ENCODE measurements at places on chromosomes 1 and 21. TPM values are rescaled to one million over a fixed set of nuclear protein-coding genes. Genes with fewer than 3 reads are reported as not detected.
A peak's percentile ranks its signal among the peaks of the same experiment; 100 is the strongest.

The CLDN17 gene
- total RNA-seq: not detected

The AGT gene
- total RNA-seq: 1.5 TPM

The FAM151A gene
- total RNA-seq: not detected

The PROX1 gene
- under 0.01 TPM for total RNA-seq

The TTLL7 gene
- 15.3 TPM for total RNA-seq

- DNase-seq: peak; percentile 46
These were observed 172.9 kb downstream of the SDCCAG8 start for GRCh38 chr1:243428617-243429342.

GRCh38 chr1:157838966-157839365 lies 2.6 kb downstream of the CD5L start:
- DNase-seq: no peak

DNA sequence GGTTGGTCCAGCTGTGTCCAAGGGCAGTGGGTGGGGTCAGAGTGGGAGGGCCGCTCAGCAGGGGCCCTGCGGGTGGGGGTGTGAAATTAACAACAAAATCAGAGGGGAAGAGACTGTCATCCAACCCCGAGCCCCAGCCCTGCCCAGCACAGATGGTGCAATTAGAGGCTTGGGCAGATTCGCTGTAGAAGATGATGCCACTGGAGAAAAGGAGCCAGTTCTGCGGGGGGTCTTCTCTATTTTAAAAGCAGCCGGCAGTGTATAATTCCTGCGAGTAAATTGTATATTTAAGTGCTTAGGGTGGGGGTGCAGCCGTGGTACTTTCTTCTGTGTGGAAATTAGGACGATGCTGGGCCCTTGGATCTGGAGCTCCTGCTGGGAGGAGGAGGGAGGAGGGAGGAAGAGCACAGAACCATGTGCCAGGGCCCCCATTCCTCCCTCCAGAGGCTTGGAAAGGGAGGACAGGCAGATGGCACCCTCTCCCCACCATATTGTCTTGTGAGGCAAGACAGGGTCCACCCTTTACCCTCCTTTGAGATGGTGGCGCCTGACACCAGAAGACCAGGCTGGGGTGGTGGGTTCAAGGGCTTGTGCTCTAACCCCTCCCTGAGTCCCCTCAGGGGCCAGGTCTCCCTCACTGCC lies 89.2 kb downstream of the ACTL8 start:
- peak; percentile 75 for DNase-seq

- no peak for DNase-seq
These were observed 78.0 kb upstream of the IPO9 start for GRCh38 chr1:201750934-201751333.

GRCh38 chr1:12593621-12594066 lies 24.4 kb downstream of the DHRS3 start:
- DNase-seq: peak; percentile 86

GRCh38 chr1:184197831-184198230 lies 146.3 kb downstream of the TSEN15 start:
- no peak for DNase-seq

DNA sequence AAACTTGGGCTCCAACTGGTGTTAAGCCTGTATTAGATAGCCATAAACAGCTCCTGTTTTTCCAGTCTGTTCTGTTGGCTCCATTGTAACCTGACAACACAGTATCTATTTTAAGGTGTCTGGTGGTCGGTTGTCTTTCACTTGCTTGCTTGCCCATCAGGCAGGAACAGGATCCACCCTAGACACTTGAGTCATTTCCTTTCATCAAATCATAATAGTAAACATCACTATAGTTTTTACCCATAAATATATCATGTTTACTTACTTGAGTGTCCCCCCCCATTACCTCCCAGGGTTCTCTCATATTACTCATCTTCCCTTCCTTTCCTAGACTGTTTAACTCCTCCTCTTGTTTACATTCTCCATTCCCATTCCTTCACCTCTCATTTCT lies 2.9 kb downstream of the DDI2 start:
- no peak for DNase-seq

- DNase-seq: no peak
These were observed 4.1 kb upstream of the GJB3 start for GRCh38 chr1:34776911-34777310.

- no peak for DNase-seq
These were observed 183.0 kb downstream of the HIVEP3 start for GRCh38 chr1:41735631-41736260.
